Stimulated activated memory B cell treated with anti-CD40 and anti-IgM and Interleukin-4, amounts not matched to agents 10 μg/mL and 1 μg/mL and 100 μg/mL, for 72 hours (primary cell): ENCODE measurements at places on chromosomes 16 and 17.

GRCh38 chr16:12819126-12820117 lies 15.7 kb upstream of the CPPED1 start:
- peak; percentile 68 for ATAC-seq

DNA sequence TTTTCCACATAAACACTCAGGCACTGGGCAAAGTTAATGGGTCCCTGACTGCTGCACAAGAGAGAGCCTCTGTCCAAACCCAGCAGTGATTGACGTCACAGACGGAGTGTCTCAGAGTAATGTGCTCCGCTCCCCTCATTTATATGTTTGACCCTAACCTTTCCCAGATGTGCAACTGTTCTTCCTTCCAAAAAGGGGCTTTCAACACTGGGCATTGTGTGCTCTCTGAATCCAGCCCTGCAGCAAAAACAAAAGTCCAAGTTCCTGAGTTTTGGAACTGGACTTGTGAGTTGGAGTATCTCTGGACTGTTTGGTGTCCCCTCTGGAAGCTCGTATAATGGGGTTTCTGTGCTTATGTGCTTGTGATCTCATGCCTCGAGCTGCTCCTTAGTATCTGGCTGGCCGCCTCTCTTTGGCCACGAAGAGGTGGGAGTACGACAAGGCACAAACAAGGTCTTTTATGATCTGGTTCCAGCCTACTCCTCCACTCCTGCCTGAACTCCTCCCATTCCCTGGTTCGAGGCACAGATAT lies 76.4 kb upstream of the SMIM36 start:
- ATAC-seq, result no peak

GRCh38 chr17:16439811-16440351 lies 24.5 kb downstream of the TRPV2 start:
- no peak for ATAC-seq

GRCh38 chr17:41060052-41060604 lies at the start of gene KRTAP2-3:
Gene KRTAP2-3 (minus strand): TSS chr17:41060114. CDS start chr17:41060050, 64 bp downstream.
- no peak for ATAC-seq

DNA sequence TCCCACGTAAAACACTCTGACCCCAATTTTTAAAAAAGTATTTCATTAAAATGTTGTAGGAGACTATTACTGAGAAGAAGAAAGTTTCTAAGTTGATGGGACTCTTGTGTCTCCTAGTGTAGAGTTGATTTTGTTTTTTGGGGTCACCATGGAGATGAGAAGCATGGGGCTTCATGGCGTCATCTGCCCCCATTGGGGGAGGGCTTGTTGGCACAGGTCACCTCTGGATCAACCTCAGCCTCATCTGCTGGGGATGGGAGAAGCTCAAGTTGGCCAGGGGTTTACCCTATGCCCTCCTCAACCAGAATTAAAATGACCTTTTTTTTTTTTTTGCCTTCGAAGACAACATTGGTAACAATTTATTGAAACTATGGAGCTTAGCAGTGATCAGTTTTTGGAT lies 28.3 kb downstream of the MSI2 start:
- ATAC-seq, result no peak

GRCh38 chr17:5592382-5592781 lies 8.1 kb upstream of the NLRP1 start:
- no peak for ATAC-seq

GRCh38 chr16:15897121-15897780 lies 8.8 kb upstream of the CEP20 start:
- ATAC-seq, result no peak

- ATAC-seq, result no peak
These were observed 16.2 kb upstream of the MYH3 start for GRCh38 chr17:10673312-10673711.

GRCh38 chr17:1047177-1047878 lies 50.4 kb downstream of the TIMM22 start:
- ATAC-seq, result no peak

GRCh38 chr17:39601758-39602532 lies 5.8 kb downstream of the NEUROD2 start:
- ATAC-seq, result no peak
